COLO829 (cell line): ENCODE measurements at places on chromosomes 1 and 21.

GRCh38 chr1:38030596-38031512 is 15.7 kb downstream of the POU3F1 start:
- no peak for DNase-seq

DNA sequence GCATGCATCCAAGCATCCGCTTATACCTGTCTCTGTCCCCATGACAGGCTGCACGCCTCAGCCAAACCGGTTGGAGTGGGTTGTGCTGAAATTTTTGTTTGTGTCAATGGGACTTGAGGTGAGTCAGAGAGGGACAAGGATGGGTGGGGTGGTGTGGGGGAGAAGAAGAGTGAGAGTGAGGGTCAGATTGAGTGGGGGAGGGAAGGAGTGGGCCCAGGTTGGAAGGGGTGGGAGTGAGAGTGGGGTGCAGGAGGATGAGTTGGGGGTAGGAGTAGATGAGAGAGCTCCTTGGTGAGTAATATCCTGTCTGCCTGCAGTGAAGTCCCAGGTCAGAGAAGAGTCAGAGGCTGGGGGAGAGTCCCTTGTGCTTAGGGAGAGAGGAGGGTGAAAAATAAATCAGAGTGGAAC is 3.3 kb upstream of the NECTIN4 start:
- DNase-seq = no peak

DNA sequence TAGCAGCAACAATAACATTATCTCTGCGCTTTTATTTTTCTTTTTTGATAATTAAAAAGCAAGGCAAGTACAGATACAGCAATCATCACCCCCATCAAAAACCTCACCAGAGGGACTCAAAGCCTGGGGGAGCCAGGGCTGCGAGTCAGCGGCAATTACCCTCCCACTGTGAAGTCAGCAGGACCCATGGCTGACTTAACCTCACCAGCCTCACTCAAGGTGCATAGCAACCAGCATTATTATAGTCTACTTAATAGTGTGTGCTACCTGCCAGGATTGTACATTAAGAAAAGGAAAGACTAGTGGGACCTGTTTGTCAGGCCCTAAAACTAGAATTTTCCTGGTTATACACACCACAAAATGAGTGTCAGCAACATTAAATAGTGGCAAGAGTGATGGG is 28.9 kb upstream of the SERBP1 start:
- no peak for DNase-seq

- DNase-seq = no peak
Measured at GRCh38 chr1:151843398-151843797, 3.8 kb upstream of the C2CD4D start.

- no peak for DNase-seq
Measured at GRCh38 chr21:28712411-28712810, 280.3 kb downstream of the LTN1 start.

GRCh38 chr1:156750191-156750672 is 1.2 kb downstream of the HDGF start:
- DNase-seq = no peak

DNA sequence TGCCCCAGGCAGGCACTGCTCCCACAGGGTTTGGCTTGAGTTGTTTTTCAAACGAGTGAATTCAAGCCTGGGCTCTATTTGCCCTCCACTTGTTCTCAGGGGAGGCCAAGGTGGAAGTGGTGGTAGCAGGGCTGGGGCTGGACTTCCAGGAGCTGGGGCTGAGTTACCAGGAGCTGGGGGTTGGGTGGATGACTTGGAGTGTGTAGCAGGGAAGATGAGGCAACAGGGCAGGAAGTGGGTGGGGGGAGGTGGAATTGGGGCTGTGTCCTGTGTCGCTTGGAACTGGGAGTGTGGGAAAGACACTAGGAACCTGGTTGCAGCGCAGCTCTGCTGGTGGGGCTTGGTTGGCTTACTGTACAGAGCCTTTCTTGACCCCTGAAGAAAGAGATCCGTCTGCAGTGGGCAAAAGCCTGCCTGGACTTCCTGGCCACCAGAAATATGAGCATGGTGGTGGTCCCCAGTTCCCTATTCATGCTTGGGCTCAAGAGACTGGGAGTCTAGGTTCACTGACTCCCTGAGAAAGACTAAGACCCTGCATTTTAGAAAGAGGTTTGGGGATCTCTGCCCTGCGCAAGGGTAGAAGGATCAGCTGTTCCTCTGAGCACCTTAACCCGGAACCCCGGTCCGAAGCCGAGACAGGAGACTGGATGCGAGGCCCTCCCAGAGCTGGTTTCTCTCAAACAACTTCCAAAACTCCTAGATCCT is 3.1 kb downstream of the TFAP2E start:
- DNase-seq = no peak

DNA sequence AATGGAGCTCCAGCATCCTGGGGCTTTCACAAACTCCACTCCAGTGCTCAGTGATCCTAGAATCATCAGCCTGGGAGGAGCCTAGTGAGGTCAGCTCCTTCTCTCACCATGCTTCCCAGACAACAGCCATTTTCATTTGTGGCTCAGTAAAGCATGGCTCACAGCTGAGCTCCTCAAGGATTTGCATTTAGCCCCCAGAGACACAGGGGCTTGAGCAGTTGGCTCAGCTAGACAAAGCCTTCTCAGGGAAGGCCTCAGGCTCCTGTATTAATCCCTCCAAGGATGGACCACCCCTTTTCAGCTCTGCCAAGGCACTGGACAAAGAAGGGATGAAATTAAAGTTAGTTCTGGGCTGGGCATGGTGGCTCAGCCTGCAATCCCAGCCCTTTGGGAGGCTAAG is 39.5 kb downstream of the ERI3 start:
- no peak for DNase-seq
